ENCODE measurements at places on chromosomes 12 and 14.

DNA sequence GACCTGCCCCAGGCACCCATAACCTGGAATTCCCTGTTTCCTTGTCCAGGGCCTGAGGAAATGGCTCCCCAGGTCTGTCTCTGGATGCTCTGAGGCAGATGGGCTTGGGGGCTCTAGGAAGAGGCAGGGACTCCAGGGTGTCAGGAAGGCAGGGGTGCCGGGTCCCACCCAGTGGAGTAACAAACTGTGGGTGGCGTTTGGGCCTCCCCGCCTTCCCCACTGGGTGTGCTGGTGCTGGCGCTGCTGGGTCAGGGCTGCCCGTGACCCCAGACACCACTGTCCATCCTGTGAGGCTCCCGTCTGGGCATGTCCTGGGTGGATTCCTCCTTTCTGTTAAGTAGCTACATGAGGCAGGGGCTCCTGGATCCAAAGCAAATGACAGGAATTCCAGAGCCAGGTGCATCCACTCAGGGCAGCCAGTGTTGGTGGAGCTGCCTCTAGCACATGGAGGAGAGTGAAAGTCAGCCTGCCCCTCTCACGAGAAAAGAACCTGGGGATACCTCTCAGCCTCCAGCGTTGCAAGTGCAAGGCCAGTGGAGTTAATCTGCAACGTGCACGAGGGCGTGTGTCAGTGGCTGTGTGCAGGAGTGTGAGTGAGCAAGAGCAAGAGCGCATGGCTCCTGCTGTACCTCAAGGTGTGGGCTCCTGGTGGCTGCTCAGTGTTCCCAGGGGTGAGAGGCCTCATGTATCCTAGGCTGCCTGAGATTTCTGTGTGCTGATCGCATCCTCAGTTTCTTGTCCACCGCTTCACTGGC lies 403.1 kb downstream of the TMEM121 start:
- DNase-seq, result no peak

GRCh38 chr14:74671789-74672188 lies 41.1 kb downstream of the AREL1 start:
- DNase-seq, result no peak

GRCh38 chr12:48106681-48107613 lies 1.1 kb upstream of the SENP1 start:
- no peak for DNase-seq

DNA sequence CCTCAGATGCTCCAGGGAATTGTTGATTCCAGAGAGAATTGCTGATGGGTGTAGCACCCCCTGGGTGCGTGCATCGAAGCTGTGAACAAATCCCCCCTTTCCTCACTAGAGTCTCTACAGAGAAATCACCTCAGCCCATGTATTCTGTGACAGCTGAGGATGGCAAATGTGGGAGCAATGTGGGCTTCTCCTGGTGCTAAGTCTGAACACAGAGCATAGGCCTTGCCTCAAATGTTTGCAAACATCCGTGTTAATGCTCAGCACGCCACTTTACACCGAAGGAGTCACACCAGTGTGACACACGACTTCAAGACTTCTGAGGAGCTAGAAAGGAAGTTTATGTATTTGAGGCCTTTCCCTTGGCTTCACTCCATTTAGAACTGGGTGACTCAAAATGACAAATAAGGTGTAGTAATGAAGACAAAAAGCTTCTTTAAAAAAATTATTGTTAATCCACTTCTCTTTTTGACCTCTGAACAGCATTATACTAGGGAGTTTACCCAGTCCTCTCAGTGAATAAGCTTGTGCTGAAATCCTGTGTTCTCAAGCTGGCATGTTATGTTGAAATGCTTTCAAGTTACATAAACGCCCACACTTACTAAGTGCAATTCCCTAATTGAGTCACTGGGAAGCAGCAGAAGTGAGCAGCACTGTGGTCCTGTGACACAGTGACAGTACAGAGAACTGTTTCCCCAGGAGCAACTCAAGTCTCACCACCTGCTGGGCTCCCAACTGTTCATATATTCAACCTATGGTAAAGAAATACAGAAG lies 92.9 kb downstream of the FAR2 start:
- peak; percentile 20 for DNase-seq

DNA sequence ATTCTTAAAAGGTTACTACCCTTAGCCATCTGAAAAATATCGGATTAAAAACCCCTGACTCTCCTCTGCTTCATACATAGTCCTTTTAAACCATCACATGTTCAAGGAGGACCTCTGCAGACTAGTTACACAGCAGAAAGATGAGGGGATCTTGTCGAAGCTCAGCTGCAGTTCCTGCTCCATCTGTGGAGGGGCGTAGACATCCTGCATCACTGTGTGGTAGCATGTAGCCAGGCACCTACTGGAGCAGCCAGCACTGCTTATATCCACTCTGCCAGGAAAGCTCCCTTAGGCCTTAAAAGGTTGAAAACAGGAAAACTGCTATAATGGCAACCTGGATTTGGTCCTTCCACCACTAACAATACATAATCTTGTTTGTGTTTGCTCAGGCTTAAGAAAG lies 57.6 kb upstream of the STRN3 start:
- no peak for DNase-seq
